Myometrial cell (primary cell): ENCODE measurements at places on chromosomes 13 and 19. TPM values are rescaled to one million over a fixed set of nuclear protein-coding genes. Genes with fewer than 3 reads are reported as not detected.

The ZNF83 gene
- 14.1 and 14.4 TPM in 2 replicates for total RNA-seq

The CEACAM20 gene
- total RNA-seq, result not detected in 2 replicates

The FGF21 gene
- not detected in 2 replicates for total RNA-seq

The ONECUT3 gene
- total RNA-seq, result not detected in 2 replicates

The RASGRP4 gene
- not detected in 2 replicates for total RNA-seq

The ZNF763 gene
- total RNA-seq, result 0.53 and 0.86 TPM in 2 replicates

The ZNF491 gene
- 0.71 TPM in 1 of 2 replicates, not detected in the other for total RNA-seq

The ZNF493 gene
- total RNA-seq, result 0.58 and 8.3 TPM in 2 replicates

The PRKCSH gene
- total RNA-seq, result 183 and 227 TPM in 2 replicates

The ZNF829 gene
- 1.9 and 2.3 TPM in 2 replicates for total RNA-seq

The TNFSF13B gene
- total RNA-seq, result 0.29 and 2.3 TPM in 2 replicates

The TTC9B gene
- total RNA-seq, result not detected in 2 replicates

The PNMA8A gene
- 3.2 and 3.4 TPM in 2 replicates for total RNA-seq
